Natural killer cell treated with Interleukin-12 subunit alpha and Interleukin-12 subunit beta and Interleukin-15 and Interleukin-18, amount 100 ng/mL, for 72 hours (primary cell): ENCODE measurements at places on chromosomes 4 and X. TPM values are rescaled to one million over a fixed set of nuclear protein-coding genes. Genes with fewer than 3 reads are reported as not detected.

IBSP gene
- not detected for total RNA-seq

ADGRL3 gene
- not detected for total RNA-seq

EGF gene
- not detected for total RNA-seq

ARHGAP10 gene
- total RNA-seq: 11.4 TPM

NUDT11 gene
- 1.1 TPM for total RNA-seq

NPY1R gene
- total RNA-seq: not detected

TMPRSS11D gene
- total RNA-seq: not detected

PROM1 gene
- 0.92 TPM for total RNA-seq

SNX25 gene
- 30.6 TPM for total RNA-seq

SASH3 gene
- 317 TPM for total RNA-seq

DNA sequence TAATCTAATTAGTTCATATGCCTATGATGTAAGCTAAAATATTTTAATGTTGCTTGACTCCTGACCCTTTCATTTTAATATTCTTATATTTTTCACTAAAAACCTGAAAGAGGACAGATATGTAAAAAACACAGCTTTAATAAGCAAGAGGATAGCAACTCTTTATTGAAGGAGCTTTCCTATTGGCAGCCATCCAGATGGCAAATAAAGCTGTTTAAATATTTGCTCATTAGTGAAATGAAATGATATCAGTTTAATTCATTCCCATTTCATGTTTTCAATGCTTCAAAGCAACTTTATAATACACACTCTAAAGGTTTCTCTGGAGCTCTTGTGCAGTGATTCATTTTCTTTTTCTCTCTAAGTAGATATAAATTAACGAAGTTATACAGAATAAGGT, 473.4 kb downstream of the PCDH7 start:
- peaks cover 5% of the 10 kb centered on the region for H3K36me3 ChIP-seq
- H3K27me3 ChIP-seq: no peaks in the 10 kb centered on the region
- H3K4me1 ChIP-seq: no peaks in the 10 kb centered on the region
- no peak overlapping the region for H3K27ac ChIP-seq

GRCh38 chrX:46837558-46838485, 979 bp downstream of the RP2 start:
- H3K27me3 ChIP-seq: no peaks in the 10 kb centered on the region
- no peaks in the 10 kb centered on the region for H3K36me3 ChIP-seq
- H3K4me3 ChIP-seq: peak overlapping the region; percentile 97
- no peak for DNase-seq
- peak overlapping the region; percentile 97 for H3K27ac ChIP-seq

- H3K27ac ChIP-seq: no peak overlapping the region
- H3K4me3 ChIP-seq: no peak overlapping the region
- no peaks in the 10 kb centered on the region for H3K4me1 ChIP-seq
- DNase-seq: no peak
- H3K27me3 ChIP-seq: peaks cover 11% of the 10 kb centered on the region
Measured at GRCh38 chrX:3516051-3516541, 169.6 kb upstream of the MXRA5 start.

DNA sequence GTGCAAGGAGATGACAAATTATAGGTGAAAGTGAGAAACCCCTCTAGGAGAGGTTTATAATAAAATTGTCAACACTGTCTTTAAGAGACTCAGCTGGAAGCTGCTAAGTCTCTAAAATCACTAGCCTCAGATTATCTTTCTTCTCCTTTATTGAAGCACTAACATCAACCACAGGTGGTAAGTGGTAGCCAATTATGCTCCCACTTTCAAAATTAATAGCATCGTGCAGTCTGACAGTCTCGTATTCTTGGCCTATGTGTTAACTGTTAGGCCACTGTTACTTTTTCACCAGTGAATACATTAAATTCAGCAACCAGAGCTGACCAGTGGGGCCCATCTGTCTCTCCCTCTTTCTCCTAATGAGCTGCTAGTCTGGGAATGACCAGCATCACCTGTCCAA, 674.1 kb downstream of the RAPGEF2 start:
- H3K27ac ChIP-seq: no peak overlapping the region
- no peak overlapping the region for H3K4me3 ChIP-seq
- H3K4me1 ChIP-seq: no peaks in the 10 kb centered on the region
- no peak for DNase-seq

DNA sequence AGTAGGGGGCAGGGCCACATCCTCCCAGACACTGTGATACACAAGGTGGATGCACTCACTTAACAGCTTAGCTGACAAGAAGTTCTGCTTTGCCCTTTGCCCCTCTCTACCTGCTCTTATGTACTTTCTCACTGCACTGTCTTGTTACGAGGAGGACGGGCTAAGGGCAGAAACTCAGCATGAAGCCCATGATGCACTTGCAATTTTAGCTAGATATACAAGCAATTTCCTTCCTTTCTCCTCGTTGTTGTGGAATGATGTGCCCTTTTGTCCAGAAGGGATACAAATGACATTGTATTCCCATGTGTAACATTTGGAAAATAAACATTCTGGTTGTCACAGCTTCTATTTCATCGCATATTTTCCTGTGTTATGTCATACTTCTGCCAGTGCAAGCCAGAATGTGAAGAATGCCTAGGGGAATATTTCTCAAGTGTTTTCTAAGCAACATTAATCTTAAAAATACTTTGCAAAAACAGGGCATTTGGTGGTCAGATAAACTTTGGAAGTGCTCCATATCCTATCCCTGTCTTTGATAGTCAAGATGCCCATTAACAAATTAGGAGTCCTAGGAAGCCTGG, 47.2 kb downstream of the MAOA start:
- H3K4me1 ChIP-seq: no peaks in the 10 kb centered on the region
- H3K27ac ChIP-seq: no peak overlapping the region
- H3K4me3 ChIP-seq: no peak overlapping the region
- H3K36me3 ChIP-seq: no peaks in the 10 kb centered on the region
- peaks cover 6% of the 10 kb centered on the region for H3K27me3 ChIP-seq
- DNase-seq: no peak

GRCh38 chr4:180560896-180561295, 1682.3 kb upstream of the TENM3 start:
- no peaks in the 10 kb centered on the region for H3K36me3 ChIP-seq
- DNase-seq: no peak
- H3K4me3 ChIP-seq: no peak overlapping the region
- H3K27me3 ChIP-seq: no peaks in the 10 kb centered on the region
- no peaks in the 10 kb centered on the region for H3K4me1 ChIP-seq
- no peak overlapping the region for H3K27ac ChIP-seq

DNA sequence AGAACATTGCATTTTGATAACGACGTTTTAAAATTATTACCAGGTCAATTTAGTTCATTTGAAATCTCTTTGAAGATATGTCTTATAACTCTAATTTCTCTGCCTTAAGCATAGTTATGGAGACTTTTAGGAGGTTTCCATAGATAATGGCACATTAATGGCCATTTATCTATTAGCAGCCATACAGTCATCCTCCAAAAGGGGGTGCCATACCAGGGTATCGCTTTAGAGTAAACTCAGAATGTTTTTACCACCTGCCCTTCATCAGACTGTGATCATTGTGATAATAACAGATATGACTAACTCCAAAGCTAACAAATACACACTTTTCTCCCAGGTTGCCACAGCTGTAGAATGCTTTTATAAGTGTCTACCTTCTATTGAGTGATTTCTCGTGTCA, 461.5 kb downstream of the FSTL5 start:
- no peak overlapping the region for H3K27ac ChIP-seq
- H3K4me3 ChIP-seq: no peak overlapping the region

GRCh38 chrX:134460862-134461220, 876 bp downstream of the HPRT1 start:
- DNase-seq: no peak
- H3K27me3 ChIP-seq: no peaks in the 10 kb centered on the region
- no peak overlapping the region for H3K27ac ChIP-seq
- no peaks in the 10 kb centered on the region for H3K36me3 ChIP-seq

- peaks cover 67% of the 10 kb centered on the region for H3K4me1 ChIP-seq
- peak overlapping the region; percentile 88 for H3K4me3 ChIP-seq
- peak overlapping the region; percentile 88 for H3K27ac ChIP-seq
Measured at GRCh38 chr4:38310446-38311043, 350.3 kb downstream of the PTTG2 start.

GRCh38 chrX:56233100-56233499, 944 bp downstream of the KLF8 start:
- peaks cover 18% of the 10 kb centered on the region for H3K27me3 ChIP-seq
- peaks cover 7% of the 10 kb centered on the region for H3K4me1 ChIP-seq
- peak overlapping the region; percentile 78 for H3K27ac ChIP-seq
- H3K36me3 ChIP-seq: no peaks in the 10 kb centered on the region
- peak overlapping the region; percentile 84 for H3K4me3 ChIP-seq

DNA sequence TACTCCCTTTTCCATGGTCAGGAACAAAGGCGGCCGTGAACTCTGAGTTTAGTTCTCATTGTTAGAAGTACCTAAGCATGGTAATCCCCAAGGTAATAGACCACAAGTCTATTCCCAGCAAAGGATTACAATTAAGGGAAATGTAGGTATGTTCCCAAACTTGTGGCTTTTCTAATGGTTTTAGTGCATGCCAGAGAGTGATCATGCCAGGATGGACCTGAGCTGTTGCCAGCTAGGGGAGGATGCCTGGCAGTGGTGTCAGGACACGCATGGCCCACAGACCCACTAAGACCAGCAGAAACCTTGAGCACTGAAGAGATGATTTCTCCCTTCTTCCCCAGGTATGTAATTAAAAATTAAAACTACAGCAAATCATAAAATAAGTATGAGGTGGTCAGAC, 60.8 kb downstream of the COQ2 start:
- H3K27me3 ChIP-seq: no peaks in the 10 kb centered on the region
- peak overlapping the region; percentile 45 for H3K4me3 ChIP-seq
- peaks cover 52% of the 10 kb centered on the region for H3K4me1 ChIP-seq
- peak overlapping the region; percentile 50 for H3K27ac ChIP-seq
- no peaks in the 10 kb centered on the region for H3K36me3 ChIP-seq

DNA sequence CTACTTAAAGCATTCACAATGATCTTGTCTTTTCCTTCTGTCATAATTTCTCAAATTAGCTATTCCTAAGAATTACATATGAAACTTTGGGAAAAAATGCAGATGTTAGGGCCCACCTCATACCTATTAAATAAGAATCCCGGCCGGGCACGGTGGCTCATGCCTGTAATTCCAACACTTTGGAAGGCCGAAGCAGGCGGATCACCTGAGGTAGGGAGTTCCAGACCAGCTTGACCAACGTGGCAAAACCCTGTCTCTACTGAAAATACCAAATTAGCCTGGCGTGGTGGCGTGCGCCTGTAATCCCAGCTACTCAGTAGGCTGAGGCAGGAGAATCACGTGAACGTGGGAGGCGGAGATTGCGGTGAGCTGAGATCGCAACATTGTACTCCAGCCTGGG, 158.4 kb upstream of the TLL1 start:
- no peak overlapping the region for H3K4me3 ChIP-seq
- no peak overlapping the region for H3K27ac ChIP-seq
- no peaks in the 10 kb centered on the region for H3K27me3 ChIP-seq
- DNase-seq: no peak

- no peak for DNase-seq
- no peaks in the 10 kb centered on the region for H3K36me3 ChIP-seq
- H3K4me1 ChIP-seq: no peaks in the 10 kb centered on the region
- no peaks in the 10 kb centered on the region for H3K27me3 ChIP-seq
- H3K27ac ChIP-seq: no peak overlapping the region
- H3K4me3 ChIP-seq: no peak overlapping the region
Measured at GRCh38 chr4:112552668-112553067, 36.7 kb upstream of the NEUROG2 start.

DNA sequence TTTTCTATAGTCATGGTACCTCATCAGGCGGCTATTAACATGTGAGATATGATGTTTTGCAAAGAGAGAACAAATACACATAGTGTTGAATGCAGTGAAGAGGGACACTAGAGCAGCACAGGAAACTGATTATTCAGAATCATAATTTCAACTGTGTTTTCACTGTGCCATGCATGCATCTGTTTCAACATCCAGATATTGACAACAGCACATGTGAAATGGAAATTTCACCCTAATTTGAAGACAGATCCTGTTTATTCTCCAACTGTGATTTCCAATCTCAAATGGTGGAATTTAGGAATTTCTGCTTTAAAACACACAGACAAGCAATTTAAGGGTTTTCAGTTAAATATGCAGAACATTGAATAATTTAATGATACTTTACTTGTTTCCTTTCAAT, 288.6 kb downstream of the KCTD8 start:
- no peak overlapping the region for H3K4me3 ChIP-seq
- H3K27me3 ChIP-seq: no peaks in the 10 kb centered on the region
- no peak for DNase-seq

DNA sequence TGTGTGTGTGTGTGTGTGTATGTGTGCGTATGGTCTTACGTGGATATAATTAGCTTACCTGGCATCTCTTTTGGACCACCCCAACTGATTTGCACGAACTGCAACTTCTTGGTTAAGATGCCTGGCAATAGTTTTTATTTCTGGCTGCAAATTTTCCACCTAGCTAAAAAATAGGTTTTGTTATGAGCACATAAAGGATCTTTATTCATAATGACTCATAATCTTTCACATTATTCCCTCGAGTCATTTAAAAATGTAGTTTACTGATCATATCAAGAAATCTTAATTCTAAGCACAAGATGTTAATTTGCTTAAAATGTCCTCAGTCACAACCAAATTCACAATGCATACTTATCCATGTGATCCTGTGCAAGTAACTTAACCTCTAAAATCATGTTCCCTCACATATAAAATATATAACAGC, 1.5 kb downstream of the COX18 start:
- no peak for DNase-seq
- no peaks in the 10 kb centered on the region for H3K27me3 ChIP-seq
- H3K27ac ChIP-seq: peak overlapping the region; percentile 94
- peaks cover 6% of the 10 kb centered on the region for H3K36me3 ChIP-seq
- peak overlapping the region; percentile 90 for H3K4me3 ChIP-seq

DNA sequence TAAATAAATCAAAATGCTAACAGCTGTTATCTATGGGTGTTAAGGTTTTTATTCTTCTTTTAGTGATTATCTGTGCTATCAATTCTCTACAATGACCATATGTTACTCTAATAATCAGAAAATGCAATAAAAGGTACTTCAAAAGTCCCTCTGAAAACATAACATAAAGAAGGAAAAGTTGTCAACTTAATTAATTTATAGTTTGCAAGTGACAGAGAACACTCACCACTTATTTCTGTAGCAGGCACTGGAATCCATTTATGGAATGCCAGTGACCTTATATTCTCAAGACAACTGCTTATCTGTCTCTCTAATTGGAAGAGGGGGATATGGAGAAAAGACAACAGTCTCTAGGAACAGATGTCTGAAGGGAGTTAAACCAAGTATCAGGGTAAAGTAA, 25.6 kb upstream of the PLS3 start:
- H3K4me3 ChIP-seq: no peak overlapping the region
- no peak for DNase-seq
- peaks cover 32% of the 10 kb centered on the region for H3K27me3 ChIP-seq
- H3K27ac ChIP-seq: no peak overlapping the region
- no peaks in the 10 kb centered on the region for H3K4me1 ChIP-seq
